ENCODE measurements at places on chromosomes 4 and X.

GRCh38 chr4:25013756-25014661 is 16.7 kb downstream of the LGI2 start:
- DNase-seq: no peak

- DNase-seq: no peak
These were observed 164.5 kb upstream of the MAP3K15 start for GRCh38 chrX:19679787-19680186.

- no peak for DNase-seq
These were observed 107.8 kb upstream of the MCF2 start for GRCh38 chrX:139815771-139816170.

DNA sequence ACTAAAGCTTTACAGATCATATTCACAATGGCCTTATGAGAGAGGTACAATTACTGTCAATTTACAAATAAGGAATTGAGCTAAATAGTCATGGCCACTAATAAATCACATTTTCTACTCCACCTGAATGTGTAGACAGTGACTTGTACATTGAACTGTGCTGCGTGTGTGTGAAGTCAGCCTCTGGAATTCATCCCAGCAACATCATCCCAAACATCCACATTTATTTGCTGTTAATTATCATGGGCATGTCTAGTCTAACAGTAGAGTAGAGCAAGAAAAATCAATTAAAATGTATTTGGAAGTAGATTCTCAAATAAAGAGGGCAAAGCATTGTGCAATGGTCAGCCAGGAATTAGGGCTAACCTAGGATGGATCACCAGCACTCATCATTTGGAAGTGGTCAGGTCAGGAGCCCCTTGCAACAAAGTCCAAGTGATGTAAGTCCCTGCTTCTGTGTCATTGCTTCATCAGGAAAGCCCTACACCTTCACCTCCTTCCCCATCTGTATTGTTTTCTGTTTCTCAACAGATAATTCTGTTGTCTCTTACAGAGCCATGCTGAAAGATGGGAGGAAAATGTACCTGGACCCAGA is 4.8 kb upstream of the PF4V1 start:
- DNase-seq: no peak

DNA sequence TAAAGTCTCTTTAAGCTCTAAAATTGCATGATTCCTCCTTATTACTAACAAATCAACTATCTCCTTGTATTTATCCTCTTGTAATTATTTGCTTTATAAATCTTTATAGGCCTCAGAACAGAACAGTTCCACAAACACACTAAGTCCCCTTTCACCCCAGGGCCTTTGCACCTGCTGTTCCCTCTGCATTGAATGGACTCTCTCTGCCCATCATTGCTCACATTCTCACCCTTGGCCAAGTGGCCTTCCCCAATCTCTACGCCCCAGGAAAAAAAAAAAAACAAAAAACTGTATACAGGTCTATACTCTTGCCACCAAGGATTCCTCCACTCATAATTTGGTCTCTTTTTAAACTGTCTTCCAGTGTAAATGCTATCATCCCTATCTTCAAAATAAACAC is 53.7 kb downstream of the TEC start:
- no peak for DNase-seq

- DNase-seq: no peak
These were observed 543.5 kb downstream of the GABRG1 start for GRCh38 chr4:45580334-45580733.

- DNase-seq: no peak
These were observed 329.4 kb upstream of the PPARGC1A start for GRCh38 chr4:24219209-24219608.

DNA sequence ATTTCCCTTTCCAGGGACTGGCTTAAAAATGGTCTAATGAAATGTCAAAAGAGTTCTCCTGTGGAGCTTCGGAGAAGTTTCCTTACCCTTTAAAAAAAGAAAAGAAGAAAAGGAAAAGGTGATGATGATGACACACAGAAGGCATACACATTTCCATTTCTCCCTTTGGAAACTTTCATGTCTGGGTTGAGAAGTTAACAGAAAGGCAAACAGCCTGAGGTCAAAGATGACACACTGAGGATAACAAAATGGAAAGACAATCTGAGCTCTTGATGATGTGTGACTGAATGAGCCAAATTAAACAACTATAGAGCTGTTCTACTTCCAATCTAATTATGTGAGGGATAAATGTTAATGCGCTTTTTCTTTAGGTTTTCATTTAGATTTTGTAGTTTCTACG is 32.2 kb downstream of the NFXL1 start:
- no peak for DNase-seq

GRCh38 chrX:71923516-71923915 is 12.9 kb downstream of the NHSL2 start:
- no peak for DNase-seq

- DNase-seq: no peak
These were observed 31.6 kb upstream of the DDX3X start for GRCh38 chrX:41302370-41302769.

GRCh38 chr4:171896426-171896825 is 83.2 kb downstream of the GALNTL6 start:
- no peak for DNase-seq

- DNase-seq: no peak
These were observed 143.5 kb upstream of the MAMLD1 start for GRCh38 chrX:150219374-150220185.

- no peak for DNase-seq
These were observed 112.9 kb upstream of the NOCT start for GRCh38 chr4:138902705-138903104.

DNA sequence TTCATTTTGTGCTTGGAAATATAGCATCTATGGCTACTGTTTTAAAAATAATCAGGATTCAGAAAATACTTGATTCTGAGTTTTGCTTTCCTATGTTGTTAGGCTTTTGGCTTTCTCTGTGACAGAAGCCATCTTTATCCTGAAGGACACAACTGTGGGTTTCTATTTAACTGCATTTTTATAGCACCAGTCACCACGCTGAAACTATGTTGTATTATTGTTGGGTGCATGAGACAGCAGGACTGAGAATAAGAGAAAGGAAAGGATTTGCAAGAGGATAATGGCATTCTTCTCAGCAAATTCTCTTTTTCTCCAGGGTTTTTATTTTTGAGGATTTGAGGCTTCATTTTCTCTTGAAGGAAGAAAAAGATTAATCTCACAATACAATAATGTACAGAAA is 10.1 kb upstream of the NEUROG2 start:
- no peak for DNase-seq

DNA sequence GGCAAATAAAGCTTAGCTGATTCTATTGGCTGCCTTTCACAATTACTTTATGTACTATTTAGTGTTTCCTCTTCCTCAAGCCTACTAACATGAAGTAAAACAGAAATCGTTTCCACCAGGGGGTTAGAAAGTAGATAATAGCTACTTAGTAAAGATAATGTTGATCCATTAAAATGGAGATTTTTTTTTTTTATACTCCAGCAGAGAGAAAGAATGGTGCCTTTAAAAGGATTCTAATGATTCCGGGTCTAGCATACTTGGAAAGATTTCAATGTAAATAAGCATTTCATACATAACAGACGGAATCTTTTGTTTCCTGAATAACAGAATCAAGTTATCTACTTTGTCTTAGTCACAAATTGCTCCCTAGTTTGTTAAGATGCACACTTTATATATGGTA is 37.1 kb downstream of the GK start:
- no peak for DNase-seq

GRCh38 chr4:168592676-168593075 is 95.8 kb downstream of the PALLD start:
- DNase-seq: no peak

DNA sequence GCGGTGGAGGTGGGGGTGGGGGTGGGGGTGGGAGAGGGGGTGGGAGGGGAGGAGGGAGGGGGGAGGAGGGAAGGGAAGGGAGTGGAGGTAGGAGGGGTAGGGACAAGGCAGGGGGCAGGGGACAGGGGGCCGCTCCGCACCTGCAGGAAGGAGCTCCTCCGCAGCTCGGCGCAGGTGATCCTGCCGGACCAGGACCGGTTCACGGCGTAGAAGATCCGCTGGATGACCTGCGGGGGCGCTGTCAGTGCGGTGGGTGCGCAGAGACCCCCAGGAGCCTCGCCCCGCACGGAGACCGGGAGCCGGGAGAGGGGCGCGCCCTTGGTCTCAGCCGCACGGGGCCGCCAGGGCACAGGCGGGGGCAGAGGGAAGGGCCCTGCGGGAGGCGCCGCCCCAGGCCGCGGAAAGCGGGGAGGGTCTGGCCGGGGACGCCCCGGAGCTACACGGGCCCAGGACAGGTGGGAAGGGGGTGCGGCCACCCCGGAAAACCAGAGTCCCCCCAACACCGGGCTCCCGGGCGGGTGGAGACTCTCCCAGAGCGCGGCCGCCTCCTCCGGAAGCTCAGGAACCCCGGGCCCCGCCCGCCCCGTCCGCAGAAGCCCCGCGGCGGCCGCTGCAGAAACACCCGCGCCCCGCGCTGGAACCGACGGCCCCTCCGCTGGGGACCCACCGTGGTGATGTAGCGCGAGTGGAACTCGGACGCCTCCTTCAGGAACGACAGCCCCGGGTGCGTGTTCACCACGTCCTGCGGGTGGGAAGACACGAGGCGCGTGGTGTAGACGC is 27.6 kb upstream of the GTPBP6 start:
- peak; percentile 13 for DNase-seq
